ENCODE measurements at places on chromosomes 5 and 9. TPM values are rescaled to one million over a fixed set of nuclear protein-coding genes. Genes with fewer than 3 reads are reported as not detected.

Gene TYRP1
- 1.9 TPM for total RNA-seq

Gene TOR2A
- 32.0 TPM for total RNA-seq

Gene GPR150
- total RNA-seq, result 0.37 TPM

Gene SELENOP
- total RNA-seq, result 2,399 TPM

Gene ZBED3
- total RNA-seq, result 8.1 TPM

Measured in left colon (tissue), 2 donors.